ENCODE measurements at places on chromosomes 3 and 15.

DNA sequence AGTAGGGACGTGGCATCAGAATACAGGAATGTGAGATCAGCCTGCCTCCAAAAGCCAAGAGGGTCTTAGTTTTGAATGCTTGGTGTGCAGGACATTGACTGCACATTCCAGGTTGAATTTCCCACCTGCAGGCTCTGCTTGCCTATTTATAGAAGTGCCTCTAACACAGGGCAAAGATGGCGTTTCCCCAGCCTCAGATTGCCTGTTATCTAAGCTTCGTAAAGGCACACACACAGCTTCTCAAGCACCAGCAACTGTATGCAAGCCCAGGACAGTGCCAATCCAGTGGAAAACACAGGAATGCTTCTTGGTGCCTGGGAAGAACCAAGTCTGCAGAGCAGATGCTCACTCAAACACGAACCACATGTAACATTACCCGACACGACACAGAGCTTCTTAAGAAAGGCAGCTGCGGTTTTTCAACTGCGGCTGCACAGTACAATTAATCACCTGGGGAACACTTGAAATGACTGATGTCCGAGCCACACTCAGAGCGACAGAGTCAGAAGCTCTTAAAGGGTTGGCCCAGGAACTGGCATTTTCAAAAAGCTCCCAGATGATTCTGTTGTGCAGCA, 90.0 kb upstream of the ANKRD34C start:
- no peak for DNase-seq

DNA sequence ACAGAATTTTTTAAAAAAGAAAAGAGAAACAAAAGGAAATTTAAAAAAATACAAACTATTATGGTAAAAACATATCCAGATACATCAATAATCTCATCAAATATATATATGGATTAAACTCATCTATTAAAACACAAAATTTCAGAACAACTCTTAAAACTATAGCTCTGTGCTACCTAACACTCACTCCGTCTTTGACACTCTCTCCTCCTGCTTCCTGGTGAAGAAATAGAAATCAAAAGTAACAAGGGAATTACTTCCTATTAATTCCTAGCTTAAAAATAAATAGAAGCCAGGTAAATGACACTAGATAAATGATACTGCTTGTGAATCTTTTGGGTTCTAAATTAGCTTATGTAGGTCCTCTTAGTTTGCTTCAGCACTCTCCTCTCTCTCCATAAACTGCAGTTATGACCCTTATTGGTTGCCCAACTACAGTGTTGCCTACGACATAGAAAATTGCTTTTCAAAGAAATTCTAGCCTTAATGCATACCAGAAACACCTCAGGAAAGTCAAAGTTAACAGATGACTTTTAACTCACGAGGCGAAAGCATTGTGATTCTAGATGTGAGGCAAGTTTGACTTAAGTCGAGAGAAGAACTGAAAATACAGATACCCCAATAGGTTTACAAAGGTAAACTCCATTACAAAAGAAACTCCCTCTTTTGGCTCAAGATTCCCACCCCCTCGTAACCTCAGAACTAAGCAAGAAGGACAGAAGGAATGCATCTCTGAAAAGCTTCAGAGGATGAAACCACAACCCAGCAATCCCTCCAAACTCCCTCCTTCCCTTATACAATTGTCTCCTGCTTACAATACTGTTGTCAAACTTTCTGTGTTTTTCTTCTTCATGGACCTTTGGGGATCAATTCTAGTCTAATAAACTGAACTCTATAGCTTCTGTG, 394.7 kb downstream of the FGF12 start:
- DNase-seq: no peak

DNA sequence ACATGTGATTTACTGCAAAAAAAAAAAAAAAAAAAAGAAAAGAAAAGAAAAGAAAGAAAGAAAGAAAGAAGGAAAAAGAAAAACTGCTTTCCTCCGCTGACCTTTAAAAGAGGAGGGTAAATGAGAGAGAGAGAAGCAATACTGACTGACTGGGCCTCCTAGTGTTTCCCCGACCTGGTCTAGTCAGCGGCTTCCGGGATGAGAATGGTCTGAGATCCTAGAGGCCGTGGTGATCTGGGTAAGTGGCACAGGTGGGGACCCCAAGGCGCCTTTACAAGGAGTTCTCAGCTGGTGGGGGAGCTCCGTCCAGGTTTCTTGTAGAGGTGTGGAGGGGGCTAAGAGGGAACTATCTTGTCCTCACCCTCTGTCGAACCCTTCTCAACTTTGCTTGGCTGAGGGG, 223.1 kb downstream of the MEIS2 start:
- no peak for DNase-seq

- peak; percentile 23 for DNase-seq
Measured at GRCh38 chr15:70669966-70670658, 93.2 kb downstream of the UACA start.

DNA sequence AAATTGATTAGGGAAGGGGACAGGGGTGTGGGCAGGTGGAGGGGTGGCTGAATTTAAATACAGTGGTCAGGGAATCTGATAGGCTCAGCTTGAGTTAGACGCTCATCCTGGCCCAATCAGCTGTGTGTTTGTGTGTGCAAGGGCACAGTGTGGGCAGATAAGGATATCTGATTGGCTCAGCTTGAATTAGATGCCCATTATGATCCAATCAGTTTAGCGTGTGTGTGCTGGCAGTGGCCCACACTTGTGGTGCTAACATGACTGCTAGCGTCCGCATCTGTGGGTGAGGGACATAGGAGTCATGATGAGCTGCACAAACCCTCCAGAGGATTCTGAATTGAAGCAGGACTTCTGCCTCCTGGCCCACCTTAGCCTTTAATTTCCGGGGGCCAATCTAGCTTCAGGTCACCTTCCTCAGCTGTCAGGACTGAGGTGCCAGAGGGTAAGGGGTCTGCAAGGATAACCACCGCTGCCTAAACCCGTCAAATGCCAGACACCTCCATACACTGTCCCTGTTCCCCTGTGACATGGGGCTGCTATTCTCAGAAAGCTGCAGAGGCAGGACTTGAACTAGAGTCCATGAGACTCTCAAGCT, 97.3 kb downstream of the CORO2B start:
- peak; percentile 62 for DNase-seq

- no peak for DNase-seq
Measured at GRCh38 chr3:78670094-78670493, 1097.7 kb downstream of the ROBO1 start.

GRCh38 chr15:80604583-80605575, 90.2 kb upstream of the ABHD17C start:
- DNase-seq: no peak

- no peak for DNase-seq
Measured at GRCh38 chr15:67608638-67608959, 66.1 kb downstream of the MAP2K5 start.

- no peak for DNase-seq
Measured at GRCh38 chr3:29934751-29935150, 653.9 kb downstream of the RBMS3 start.

- DNase-seq: no peak
Measured at GRCh38 chr15:31318429-31318828, 8.2 kb upstream of the KLF13 start.

Measured in hematopoietic multipotent progenitor cell treated with erythropoietin and hydrocortisone succinate and interleukin-3 and kit ligand, for 6 days (in vitro differentiated cells).